HEK293T (cell line): ENCODE measurements at places on chromosomes 2 and 18.

DNA sequence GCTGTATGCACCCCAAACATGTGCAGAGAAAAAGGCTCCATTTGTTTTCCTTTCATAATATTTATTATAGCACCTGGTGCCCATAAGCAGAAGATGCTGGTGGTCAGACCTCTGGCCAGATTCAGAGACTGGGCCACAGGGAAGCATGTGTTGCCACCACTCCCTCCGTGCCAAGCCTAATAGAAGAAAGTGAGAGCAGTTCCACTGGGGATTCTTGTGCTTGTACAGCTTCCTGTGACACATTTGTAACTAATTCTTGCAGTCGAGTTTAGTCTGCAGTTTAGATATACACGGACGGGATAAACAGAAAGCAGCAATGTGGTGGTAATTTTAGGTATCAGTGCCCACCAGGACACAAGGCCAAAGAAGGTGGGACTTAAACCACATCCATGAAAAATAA lies 135.4 kb upstream of the PIEZO2 start:
- DNase-seq = no peak

DNA sequence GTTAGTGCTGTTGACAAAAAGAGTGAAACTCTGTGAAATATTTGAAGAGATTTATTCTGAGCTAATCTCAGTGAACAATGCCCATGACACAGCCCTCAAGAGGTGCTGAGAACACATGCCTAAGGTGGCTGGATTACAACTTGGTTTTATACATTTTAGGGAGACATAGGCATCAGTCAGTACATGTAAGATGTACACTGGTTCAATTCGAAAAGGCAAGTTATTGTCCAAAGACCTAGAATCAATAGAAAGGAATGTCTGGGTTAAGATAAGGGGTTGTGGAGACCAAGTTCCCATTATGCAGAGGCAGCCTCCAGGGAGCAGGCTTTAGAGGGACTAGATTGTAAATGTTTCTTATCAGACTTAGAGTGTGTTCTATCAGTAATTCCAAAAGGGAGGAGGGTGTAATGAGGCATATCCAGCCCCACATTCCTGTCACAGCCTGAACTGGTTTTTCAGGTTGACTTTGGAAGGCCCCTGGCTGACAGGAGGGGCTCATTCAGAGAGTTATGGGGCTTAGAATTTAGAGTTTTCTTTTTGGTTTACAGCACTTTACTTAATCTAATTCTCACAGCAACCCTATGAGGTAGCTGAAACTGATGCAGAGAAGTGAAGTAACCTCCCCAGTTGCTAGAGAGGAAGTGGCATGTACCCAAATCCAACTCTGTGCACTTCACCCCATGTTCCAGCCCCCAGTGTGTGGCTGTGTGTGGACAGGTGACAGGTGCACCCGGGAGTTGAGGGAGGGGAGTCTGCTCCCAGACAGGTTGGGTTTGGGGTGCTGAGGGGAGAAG lies 28.3 kb upstream of the ASAP2 start:
- DNase-seq = no peak

DNA sequence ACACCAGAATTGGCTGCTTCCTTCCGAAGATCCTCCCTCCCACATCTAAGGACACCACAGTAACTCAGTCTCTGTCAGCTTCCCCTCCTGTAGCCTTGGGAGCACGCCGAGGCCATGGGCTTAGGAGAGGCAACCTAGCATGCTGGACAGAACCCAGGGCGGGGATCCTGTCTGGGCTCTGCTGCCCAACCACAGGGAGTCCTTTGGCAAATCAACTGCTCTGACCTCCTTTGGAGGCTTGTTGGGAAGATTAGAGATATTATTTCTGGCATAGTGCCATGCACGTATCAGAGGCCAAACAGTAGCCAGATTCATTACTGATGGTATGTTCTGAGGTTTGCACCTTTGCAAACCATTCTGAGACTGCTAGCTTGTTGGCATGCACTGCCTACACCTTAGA lies 262.7 kb upstream of the EPAS1 start:
- DNase-seq = peak; percentile 8

DNA sequence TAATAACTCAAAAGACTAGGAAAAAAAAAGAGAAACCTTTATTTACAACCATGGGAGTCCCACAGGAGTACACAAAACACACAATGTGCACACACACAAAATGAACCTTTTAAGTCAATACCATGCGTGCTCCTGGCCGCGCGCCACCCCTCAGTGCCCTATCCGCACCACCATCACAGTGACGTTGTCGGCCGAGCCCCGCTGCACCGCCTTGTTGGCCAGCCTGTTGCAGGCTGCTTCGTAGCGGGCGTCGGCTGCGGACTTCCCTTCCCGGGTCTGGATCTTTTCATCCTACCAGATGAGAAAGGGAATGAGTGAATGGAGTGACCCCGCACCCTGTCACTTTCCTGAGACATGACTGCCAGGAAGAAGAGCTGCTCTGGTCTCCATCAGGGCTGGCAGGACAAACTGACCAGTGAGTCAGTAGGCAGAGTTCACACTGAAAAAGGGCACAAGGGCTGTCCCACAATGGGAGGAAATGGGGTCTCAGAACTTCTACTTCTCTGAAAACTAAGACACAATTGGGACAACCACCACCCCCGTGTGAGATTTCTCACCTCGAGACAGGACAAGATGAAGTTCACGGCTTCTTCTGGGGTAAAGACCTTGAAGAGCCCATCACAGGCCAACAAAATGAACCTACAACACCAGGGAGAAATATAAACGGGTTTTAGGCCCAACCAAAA lies 11.8 kb downstream of the ERFE start:
- DNase-seq = no peak

DNA sequence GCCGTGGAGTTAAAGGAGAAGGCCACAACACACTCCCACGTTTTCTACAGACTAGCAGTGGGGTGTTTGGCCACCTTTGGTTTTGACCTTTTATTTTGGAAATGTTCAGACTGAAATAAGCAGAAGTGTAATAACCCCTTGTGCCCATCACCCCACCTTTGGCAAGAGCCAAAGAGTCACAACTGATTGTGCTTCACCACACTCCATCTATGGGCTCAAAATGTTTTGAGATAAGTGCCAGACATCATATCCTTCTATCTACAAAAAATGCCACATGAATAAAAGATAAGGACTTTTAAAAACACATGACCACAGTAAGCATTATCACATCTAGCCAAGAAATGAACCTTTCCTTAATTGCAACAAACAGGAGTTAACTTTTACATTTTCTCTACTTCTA lies 9.9 kb upstream of the GPR35 start:
- DNase-seq = no peak

GRCh38 chr2:83573060-83573459 lies 886.0 kb downstream of the SUCLG1 start:
- no peak for DNase-seq

DNA sequence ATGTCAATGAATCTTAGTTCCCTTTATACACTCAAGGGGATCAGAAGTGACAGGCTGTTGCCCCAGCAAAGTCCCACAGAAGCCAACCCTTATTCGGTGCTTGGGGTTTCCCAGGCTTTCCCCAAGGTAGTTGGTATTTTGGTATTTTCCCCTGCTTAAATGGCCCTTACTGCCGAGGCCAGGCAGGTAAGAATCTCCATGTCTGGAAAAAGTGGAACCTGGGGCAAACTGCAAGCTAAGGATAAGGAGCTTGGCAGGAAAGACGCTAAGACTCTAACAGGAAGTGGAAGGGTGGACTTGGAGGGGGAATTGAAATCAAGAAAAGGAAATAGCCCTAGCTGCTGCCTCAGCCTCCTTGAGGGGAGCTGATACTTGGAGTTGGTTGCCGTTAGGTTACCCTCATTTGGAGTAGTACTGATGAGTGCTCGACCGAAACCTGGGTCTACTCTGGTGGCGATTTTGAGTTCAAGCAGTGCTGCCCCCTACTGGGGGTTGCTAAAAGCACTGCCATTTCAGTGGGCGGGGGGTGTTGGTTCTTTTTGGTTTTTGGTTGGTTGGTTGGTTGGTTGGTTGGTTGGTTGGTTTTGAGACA lies 3.3 kb upstream of the GPBAR1 start:
- peak; percentile 72 for DNase-seq
